Endothelial cell of umbilical vein (primary cell): ENCODE measurements at places on chromosomes 4 and X. TPM values are rescaled to one million over a fixed set of nuclear protein-coding genes. Genes with fewer than 3 reads are reported as not detected.

GRCh38 chrX:124829930-124830329, 483.6 kb downstream of the SH2D1A start:
- no peak for DNase-seq

- no peak for DNase-seq
Observed at GRCh38 chr4:576245-576821, at the start of gene TMEM271. TMEM271 (minus strand) TSS chr4:576295; CDS start chr4:576062, 233 bp downstream.

DNA sequence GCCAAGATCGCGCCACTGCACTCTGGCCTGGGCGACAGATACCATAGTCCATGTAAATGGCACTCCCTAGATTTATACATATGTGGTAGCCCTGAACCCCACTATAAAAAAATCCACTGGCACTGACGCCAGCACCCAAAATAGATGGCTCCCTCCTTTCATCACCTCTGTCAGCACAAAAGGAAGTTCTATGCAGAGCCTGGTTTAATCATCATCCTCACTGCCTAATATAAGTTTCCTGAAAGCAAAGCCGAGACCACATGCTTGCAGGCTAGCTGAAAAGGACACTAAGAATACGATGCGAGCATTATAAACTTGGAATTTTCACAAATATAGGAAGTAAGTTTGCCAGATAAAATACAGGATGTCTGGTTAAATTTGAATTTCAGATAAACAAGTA, 27.5 kb upstream of the DOCK11 start:
- DNase-seq, result no peak

DNA sequence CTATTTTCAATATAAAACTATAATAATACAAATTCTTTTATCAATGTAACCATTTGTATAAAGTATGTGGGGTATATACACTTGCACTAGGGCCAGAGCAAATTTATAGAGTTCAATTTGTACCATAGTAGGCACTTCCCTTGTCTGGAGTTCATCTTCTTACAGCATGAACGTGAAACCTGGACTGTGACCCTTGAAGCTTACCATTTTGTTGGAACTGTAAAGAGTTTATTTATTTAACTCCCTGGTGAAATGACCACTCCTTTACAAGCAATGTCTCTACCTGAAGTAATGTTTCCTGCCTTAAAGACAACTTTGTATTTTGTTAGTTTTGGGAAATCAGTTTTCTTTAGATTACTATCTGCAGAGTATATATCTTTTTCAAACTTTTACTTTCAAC, 188.2 kb downstream of the ARAP2 start:
- DNase-seq, result no peak

DNA sequence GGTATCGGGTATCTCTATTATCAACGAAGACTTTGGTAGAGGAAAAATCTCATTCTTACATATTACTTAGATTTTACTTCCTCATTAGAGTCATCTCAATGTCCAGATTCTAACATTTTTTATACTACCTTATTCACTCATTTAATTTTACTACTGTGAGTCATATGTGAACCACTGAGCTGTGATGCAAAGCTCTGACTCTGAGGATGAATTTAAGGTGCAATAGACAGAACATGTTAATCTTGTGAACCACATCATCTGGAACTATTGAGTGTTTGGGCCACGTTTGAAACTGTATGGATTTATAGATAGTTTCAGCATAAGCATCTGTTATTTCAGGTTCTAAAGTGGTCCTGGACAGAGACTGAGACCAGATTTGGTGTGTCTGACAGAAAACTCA, 78.4 kb downstream of the PWWP3B start:
- no peak for DNase-seq

Gene TLR10
- not detected in 2 replicates for polyA plus RNA-seq

Gene LRP2BP
- 0.16 and 0.18 TPM in 2 replicates for polyA plus RNA-seq

Gene PCDH19
- polyA plus RNA-seq, result 1.1 and 1.2 TPM in 2 replicates

Gene DCLK2
- 1.7 TPM in 2 replicates for polyA plus RNA-seq
